ENCODE measurements at places on chromosomes 13 and 19.

- no peak overlapping the region for H3K4me3 ChIP-seq
- no peak for DNase-seq
- H3K4me1 ChIP-seq = peaks cover 2% of the 10 kb centered on the region
- H3K27ac ChIP-seq = no peak overlapping the region
- no peaks in the 10 kb centered on the region for H3K27me3 ChIP-seq
These were observed 72.3 kb downstream of the C1QTNF9 start for GRCh38 chr13:24381541-24382265.

- no peak for DNase-seq
- no peak overlapping the region for H3K27ac ChIP-seq
- H3K4me3 ChIP-seq = no peak overlapping the region
- no peaks in the 10 kb centered on the region for H3K27me3 ChIP-seq
These were observed 7.3 kb downstream of the SIGLEC9 start for GRCh38 chr19:51131780-51132680.

- DNase-seq = no peak
- H3K4me3 ChIP-seq = no peak overlapping the region
- no peak overlapping the region for H3K27ac ChIP-seq
- H3K36me3 ChIP-seq = no peaks in the 10 kb centered on the region
- H3K4me1 ChIP-seq = 0 out of 2 replicates have a peak, but pooled peaks cover 2% of the 10 kb centered on the region
These were observed 266.4 kb upstream of the NBEA start for GRCh38 chr13:34675626-34676025.

DNA sequence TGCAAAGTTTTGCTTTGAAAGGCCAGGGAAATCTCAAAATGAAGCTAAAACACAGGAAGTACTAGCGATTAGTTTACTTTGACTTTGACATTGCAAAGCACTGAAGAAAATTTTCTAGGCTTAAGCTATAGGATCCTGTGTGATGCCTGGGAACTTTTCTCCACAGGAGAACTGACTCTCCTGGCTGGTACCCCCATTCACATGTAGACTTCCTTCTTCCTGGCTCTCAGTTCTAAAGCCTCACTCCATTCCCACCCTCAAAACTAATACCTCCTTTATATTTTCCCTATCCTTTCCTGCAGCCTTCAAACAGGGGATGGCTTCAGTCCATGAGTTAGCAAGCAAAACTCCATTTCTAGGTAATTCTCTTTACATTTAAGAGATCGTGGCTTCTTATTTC, 189.5 kb downstream of the SLITRK1 start:
- H3K4me3 ChIP-seq = no peak overlapping the region
- DNase-seq = no peak
- no peaks in the 10 kb centered on the region for H3K4me1 ChIP-seq
- no peak overlapping the region for H3K27ac ChIP-seq

DNA sequence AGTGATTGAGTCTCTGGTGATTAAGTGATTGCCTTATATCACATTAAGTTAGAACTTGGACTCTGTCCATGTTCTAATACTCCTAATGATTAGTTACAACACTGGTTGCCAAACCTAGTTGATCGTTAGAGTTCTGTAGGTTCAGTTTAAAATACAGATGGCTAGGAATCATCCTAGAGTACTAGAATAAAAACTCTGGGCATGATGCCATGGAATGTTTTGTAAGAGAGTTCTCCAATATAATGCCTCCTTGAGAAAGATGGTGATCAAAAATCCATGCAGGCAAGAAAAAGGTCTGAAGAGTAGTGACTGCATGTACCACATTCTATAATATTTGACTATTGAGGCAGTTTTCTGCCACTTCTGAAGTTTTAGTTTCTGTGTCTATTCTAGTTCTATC, 176.3 kb downstream of the GPC5 start:
- no peak for DNase-seq
- no peak overlapping the region for H3K4me3 ChIP-seq
- no peaks in the 10 kb centered on the region for H3K27me3 ChIP-seq
- no peaks in the 10 kb centered on the region for H3K4me1 ChIP-seq
- H3K27ac ChIP-seq = no peak overlapping the region
- H3K36me3 ChIP-seq = no peaks in the 10 kb centered on the region
